T1000 (cell line): ENCODE measurements at places on chromosomes 11 and 22.

- no peak for DNase-seq
These were observed 74.4 kb downstream of the NCAPD3 start for GRCh38 chr11:134149371-134149770.

- DNase-seq: no peak
These were observed 322.2 kb downstream of the AASDHPPT start for GRCh38 chr11:106399624-106400023.

GRCh38 chr11:16265022-16265421 is 91.3 kb downstream of the SOX6 start:
- DNase-seq: no peak

GRCh38 chr11:35192347-35192746 is 53.4 kb downstream of the CD44 start:
- DNase-seq: no peak

DNA sequence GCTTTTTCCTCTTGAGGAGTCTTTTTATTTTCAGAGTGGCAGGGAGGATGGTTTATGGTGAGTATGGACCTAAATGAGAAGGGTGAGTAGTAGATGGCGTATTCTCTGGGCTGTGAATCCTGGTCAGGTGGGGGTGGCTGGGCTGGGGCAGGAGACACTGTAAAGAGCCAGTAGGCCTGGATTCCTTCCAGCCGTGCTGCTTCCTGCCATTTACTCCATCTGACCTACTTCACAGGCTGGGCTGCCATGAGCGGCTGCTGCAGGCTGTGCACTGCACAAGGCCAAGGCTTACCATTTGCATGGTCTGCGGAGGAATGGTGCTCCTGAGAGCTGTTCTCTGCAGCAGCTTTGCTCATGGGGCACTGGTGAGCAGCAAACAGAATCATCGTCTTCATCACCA is 297.6 kb downstream of the KIRREL3 start:
- no peak for DNase-seq

DNA sequence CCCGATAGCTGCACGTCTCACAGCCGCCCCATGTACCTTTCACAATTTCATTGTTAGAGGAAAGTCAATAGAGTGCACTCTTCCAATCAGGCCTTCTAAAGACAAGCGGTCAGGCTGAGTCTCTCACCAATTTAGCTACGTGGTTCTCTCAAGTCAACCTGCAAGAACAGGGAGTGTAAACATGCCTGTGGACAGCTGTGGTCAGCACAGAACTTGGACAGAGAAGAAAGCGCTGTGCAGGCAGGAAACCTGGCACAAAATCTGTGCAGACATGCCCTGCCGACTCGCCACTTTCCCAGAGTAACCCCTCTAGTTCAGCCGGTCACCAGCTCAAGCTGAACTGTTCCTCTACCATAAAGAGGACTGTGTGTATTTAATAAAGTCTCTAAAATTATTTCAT is 39.5 kb downstream of the CHKA start:
- no peak for DNase-seq

DNA sequence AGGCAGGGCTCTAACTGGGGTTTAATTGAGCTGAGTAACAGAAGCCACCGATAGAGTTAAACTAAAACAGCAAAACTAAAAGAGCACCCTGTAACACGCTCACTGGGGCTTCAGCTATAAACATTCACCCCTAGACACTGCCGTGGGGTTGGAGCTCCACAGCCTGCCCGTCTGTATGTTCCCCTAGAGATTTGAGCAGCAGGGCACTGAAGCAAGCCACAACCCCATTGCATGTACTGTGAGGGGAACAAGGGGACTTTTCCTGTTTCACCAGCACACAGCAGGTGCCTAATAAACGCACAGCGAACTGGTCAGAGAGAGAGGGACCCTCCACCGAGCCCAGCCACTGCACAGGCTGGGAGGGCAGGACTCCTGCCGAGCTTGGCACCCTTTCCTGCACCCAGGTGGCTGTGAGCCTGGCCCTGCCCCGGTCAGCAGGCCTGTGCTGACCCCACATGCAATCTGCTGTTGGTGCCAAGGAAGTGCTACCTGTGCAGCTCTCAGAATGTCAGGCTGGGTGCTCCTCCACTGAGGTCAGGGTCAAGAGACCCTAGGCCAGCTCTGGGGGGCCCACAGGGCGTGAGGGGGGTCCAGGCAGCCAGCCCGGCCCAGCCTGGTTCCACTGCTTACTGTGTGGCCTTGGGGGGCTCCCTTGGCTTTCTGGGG is 31.9 kb downstream of the RTN4R start:
- DNase-seq: no peak

DNA sequence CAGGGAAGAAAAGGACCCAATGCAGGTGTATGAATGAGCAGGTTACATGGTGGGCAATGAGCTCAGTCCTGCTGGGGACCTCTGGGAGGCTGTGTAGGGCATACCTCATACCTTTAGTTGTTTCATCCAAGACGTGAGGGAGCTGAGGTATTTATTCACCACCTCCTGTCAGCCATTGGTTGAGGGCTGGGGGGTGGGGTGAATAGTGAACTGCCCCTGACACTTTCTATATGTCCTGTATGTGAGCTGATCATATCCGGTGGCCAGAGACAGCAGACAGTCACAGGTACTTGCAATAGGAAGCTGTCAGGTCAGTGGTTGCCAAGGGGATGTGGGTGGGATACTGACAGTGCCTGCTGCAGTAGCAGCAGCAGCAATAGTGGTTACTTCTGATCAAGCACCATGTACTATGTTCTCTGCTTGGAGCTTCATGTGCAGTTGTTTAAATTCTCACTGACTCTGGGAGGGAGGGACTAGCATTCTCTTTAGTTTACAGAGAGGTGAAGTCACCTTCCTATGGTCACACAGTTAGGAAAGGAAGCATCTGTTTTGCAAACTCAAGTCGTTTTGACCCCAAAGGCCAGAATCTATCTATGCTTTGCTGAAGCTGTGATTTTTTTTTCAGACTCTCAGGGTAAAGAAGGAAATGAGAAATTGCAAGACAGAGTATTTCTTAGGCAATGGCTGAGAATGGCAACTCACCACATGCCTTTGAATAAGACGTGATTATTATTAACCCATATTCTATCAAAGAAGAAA is 54.0 kb downstream of the MIAT start:
- no peak for DNase-seq

- DNase-seq: no peak
These were observed 102.9 kb downstream of the USP35 start for GRCh38 chr11:78291503-78292108.

DNA sequence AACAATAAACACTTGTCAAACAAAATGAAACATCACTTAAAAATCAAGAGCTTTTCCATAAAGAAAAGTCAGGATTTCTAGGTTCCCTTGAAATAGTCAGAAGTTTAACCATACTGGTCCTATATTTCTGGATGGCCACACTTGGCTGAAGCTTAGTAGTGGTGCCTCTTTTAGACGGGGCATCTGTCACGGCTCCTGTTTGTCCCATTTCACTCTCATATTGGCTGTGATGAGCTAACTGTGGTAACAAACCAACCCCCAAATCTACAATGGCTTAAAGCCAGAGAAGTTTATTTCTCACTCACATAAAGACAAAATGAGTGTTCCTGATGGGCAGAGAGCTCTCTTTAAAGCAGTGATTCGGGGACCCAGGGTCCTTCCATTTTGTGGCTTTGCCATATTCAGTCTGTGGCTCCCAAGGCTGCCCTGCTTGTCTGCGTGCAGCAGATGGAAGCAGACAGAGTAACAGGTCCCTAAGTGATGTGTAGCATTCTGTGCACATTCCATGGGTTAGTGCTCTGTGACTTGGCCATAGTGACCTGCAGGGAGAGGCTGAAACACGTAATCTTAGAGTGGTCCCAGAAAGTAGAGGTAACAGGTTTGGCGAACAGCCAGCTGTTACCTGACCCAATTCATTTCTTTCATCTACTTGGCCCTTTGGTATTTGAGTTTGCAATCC is 137.4 kb downstream of the HIPK3 start:
- no peak for DNase-seq

- no peak for DNase-seq
These were observed 42.1 kb upstream of the CCDC34 start for GRCh38 chr11:27405134-27405533.
